ENCODE measurements at places on chromosomes 4 and X.

- no peak for DNase-seq
Measured at GRCh38 chr4:32697281-32697814, 1977.2 kb downstream of the PCDH7 start.

DNA sequence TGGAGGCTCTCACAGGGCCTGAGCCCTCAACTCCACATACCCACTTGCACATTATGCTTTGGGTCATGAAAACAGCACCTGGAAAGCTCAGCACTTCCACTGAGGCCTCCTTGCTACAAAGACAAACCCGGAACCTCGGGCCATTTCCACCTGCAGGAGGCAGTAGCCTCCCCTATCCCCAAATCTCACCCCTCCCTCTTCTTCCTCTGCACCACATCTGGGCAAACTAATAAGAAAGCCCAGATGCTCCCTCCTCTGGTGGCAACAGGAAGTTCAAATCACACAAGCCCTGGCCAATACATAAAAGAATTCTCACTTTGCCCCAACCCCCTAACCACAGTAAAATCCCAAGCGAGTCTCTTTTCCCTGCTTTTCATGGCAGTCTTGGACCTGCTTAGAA is 136.4 kb downstream of the MAPK10 start:
- DNase-seq, result no peak

GRCh38 chrX:110462957-110463356 is 104.3 kb downstream of the RTL9 start:
- no peak for DNase-seq

GRCh38 chr4:40178672-40179071 is 18.2 kb upstream of the RHOH start:
- no peak for DNase-seq

- no peak for DNase-seq
Measured at GRCh38 chrX:23332888-23333821, 1.5 kb upstream of the PTCHD1 start.

DNA sequence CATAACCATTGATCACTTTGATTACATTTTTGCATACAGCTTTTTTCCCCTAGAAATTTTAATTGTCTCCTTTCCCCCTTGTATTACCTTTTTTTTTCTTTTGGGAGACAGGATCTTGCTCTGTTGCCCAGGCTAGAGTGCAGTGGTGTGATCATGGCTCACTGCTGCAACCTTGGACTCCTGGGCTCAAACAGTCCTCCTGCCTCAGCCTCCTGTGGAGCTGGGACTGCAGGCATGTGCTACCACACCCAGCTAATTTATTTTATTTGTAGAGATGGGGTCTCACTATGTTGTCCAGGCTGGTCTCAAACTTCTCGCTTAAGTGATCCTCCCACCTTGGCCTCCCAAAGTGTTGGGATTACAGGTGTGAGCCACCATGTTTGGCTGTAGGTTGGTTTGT is 47.0 kb downstream of the ZFX start:
- no peak for DNase-seq

DNA sequence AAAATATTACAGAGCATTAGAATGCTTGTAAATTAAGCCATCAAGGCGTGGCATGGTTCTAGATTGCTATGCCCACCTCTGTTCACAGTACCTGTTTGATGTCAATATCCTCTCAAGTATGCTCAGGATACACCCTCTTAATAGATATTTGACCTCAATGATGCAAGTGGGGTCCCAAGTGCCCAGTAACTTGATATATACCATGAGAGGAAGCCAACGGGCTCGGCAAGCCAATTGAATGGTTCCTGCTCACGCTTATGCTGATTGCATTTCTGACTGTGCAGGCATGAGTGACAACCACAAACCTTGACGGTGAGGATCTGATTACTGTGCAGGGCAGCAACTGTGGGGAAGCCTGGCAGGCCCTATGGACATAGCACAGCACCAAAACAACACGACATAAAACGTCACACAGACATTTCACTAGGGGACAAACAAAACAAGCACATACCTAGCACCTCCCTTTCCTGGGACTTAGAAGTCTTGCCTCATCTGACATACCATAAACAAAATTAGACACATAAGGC is 179.1 kb upstream of the ETNPPL start:
- DNase-seq, result no peak

- DNase-seq, result no peak
Measured at GRCh38 chr4:148108766-148109165, 333.4 kb downstream of the NR3C2 start.

DNA sequence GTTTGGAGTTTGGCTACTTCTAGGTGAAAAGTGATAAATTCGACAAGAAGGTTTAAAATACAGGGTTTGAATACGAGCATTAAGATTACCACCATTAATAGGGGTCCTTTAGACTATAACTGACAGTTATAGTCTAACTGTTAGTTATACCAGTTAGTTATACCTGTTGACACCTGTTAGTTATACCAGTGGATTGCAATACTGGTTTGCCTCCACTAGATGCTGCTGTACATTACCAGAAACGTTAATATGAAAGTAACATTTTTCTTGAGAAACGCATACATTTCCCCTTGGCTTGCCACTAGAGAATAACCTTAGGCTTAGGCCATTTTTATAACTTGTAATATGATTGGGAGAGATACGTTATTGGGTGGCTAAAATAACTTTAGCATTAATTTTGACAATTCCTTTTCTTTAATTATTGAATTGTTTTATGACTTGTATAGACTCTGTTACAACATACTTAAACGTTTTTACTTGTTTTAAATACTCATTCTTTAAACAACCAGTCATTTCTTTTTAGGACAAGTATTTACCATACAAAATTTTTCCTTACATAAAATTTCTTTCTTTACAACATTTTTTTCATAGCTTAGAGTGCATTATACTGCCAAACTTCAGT is 911.2 kb downstream of the FSTL5 start:
- no peak for DNase-seq

DNA sequence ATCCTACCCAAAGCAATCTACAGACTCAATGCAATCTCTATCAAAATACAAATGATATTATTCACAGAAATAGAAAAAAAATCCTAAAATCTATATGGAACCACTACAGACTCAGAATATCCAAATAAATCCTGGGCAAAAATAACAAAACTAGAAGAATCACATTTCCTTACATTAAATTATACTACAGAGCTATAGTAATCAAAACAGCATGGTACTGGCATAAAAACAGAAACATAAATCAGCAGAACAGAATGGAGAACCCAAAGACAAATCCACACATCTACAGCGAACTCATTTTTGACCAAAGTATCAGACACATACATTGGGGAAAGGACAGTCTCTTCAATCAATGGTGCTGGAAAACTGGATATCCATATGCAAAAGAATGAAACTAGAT is 304.1 kb upstream of the FGF13 start:
- no peak for DNase-seq

- no peak for DNase-seq
Measured at GRCh38 chrX:103697687-103698086, 11.2 kb upstream of the MORF4L2 start.

DNA sequence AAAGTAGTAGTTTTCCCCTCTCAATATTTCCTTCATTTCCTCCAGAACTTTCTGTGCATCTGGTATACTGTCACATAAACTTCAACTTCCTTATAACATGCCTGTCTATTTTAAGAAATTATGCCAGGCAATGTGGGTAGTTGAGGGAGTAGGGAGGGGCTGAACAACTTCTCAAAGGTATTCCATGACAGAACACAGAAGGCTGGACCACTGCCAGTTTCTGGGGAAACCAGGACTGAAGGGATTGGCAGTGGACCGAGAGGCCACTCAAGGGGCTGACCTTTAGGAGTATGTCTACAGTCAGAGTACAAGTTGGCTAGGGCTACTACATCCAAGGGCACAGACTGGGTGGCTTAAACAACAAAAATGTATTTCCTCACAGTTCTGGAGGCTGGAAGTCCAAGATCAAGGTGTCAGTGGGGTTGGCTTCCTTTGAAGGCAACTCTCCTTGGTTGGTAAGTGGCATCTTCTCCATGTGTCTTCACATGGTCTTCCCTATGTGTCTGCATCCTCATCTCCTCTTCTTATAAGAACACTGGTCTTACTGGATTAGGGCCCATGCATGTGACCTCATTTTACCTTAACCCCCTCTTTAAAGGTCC is 6.9 kb downstream of the SH3RF1 start:
- DNase-seq, result no peak

DNA sequence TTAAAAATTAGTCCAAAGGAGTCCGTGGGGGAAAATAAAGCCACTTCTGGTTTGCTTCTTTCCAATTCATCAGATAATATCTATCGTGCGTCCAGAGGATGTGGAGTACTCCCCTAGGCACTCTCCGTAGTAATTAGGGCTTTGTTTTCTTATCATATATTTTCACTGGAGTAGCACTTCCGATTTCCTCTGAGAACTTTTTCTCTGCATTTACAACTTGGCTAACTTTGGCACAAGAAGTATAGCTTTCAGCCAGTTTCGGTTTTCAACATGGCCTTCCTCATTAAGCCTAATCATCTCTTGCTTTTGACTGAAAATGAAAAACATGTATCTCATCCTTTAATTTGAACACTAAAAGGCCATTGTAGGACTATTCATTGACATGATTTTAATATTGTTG is 80.5 kb downstream of the CASP3 start:
- no peak for DNase-seq

DNA sequence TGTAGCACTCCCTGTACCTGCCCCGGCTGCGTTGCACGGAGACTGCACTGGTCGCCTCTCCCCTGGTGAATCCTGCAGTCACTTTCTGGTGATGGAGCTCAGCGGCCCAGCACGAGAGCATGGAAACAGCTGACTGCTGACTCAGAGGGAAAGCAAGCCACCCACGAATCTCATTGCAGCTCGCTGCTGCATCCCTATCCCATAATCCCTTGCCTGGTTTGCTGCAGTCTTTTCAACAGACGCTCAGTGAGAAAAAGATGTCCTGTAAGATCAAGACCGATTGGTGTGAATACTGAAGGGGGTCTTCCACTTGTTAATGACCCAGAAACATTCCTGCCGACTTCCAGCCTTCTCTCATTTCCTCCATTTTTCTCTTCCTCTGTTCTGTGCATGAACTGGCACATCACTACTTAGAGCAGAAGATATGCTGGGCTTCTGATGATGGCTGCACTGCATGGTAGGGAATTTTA is 52.9 kb downstream of the TRIM2 start:
- DNase-seq, result peak; percentile 39

DNA sequence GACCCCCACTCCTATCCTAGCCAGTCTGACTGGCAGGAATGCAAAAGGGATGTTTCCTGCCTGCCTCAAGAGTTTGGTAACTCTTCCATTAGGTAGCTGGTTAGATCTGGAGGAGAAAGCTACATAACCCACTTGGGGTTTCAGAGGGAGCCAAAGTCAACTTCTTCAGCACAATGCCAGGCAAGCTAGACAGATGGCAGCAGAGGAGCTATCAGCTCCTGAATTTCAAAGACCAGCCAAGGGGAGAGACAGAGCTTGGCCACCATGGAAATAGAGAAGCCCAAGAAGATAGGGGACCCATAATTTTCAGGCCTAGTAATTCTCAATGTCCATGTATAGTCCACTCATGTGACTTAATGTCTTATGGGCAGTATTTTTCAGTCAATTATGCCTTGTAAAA is 56.4 kb downstream of the PGRMC1 start:
- no peak for DNase-seq

GRCh38 chr4:121183989-121184388 is 19.9 kb upstream of the TNIP3 start:
- no peak for DNase-seq

GRCh38 chr4:123398066-123398852 is 1.7 kb downstream of the SPRY1 start:
- peak; percentile 65 for DNase-seq

DNA sequence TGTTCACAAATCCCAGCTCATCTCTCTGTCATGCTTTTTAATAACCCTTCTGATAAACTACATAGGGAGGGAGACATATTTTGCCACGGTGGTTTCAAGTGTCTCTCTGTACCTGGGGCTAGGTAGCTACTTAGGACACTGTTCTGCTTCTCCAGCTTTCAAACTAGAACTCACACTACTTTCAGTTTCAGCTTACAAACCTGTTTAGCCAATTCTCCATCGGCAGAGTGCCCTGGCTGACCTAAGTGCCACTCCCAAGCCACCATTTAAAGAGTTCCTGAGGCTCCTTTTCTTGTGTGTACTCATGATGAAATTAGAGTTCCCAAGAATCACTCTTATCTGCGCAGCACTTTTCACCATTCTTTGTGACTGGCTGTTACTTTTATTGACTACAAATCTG is 899.2 kb downstream of the FAT4 start:
- DNase-seq, result no peak

DNA sequence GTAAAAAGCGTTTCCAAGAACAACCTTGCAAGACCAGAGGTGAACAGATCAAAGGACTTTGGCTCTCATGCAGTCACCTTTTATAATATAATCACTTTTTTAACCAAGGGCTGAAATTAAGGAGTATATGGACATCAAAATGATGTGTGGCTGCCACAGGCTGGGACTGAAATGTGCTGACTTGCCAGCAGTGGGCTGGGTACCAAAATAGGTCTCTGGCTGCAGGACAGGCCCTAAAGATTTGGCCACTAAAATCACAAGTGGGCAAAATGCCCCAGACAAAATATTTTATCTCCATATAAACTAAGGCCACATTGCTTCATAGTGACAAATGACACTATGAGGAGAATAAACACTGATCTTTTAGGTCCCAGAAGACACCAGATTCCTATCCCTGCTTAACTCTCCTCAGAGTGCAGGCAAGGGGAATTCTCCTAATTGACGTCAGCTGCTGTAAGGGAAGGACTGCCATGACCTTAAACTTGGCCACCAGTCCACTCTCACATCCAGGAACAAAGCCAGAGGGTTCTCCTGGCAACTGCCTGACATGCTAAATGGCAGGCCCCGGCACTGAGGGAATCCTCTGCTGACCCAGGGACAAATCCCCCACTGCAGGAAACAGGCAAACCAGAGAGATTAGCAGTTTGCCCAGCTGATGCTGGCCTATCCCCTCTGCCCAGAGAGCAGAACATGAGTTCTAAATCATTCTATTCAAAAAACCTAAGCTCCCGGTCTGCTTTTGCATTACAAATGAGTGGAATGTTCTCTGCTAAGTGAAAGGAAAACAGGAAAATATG is 155.8 kb downstream of the PPP3CA start:
- DNase-seq, result no peak

DNA sequence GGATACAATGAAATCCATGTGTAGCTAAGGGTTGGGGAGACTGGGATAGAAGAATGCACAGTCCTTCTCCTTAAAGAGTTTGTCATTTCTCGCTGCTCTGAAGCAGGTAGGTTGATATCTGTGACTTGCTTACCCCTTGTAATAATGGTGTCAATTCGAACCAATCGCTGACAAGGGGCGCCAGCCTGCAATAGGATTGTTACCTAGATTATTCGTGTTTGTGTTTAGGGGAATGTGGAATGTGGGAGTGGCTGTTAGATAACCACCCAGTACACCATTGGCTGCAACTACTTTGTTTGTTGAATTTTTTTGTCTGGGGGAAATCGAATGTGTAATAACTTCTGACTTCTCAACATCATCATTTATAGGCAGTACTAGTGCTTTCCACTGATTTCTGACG is 141.6 kb downstream of the LARP7 start:
- no peak for DNase-seq

DNA sequence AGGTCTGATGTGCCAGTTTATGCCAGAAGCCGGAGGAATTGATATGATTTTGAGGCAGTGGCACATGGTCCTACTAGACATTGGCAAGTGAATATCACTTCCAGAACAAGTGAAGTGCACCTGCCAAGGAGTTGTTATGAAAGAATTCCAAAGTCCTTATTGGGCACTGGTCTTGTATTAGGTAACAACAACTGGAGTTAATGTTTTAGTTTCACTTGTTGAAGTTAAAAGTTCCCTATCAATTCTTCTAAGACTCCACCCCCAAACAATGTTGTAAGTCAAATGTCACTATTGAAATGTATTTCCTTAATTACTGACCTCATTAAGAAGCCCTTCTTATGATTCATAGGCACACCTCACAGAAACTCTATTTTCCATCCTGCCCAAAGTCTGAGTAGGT is 3.1 kb downstream of the TET2 start:
- DNase-seq, result no peak

Measured in activated CD4-positive, alpha-beta T cell treated with anti-CD3 and anti-CD28 coated beads, Interleukin-2, amount 50 U/mL, for 48 hours (primary cell).